ENCODE measurements at places on chromosomes 6 and 20.

- DNase-seq, result no peak
Observed at GRCh38 chr6:71153755-71154325, 134.8 kb upstream of the OGFRL1 start.

DNA sequence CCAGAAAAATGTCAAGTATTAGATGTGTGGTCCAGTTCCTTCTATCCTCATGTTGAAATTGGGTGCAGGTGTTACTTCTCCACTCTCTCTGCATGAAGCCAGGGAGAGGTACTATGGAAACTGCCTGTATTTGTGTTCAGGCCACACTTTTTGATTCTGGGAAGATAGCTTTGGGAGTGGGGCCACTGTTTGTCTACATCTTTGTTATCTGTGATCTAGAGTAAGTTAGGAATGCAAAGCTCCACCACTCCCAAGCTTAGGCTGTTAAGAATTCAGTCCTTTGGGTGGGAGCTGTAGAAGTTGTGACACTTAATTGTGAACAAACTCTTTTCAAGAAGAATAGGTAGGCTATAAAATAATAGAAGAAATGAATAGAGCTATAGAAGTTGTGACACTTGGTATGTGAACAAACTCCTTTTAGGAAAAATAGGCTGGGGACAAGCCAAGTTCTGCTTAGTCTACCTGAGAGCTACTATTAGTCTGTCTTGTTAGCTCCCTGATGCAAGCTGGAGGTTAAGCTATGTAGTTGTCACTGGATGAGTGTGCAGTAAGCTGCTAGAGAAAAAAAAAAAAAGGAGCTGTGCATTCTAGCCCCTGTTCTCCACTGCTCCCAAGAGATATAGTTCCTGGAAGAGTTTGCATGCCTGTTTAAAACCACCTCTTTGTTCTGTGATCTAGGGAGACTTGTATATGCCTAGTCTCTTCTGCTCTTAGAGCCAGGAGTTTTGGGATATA lies 7.1 kb upstream of the GFRAL start:
- no peak for DNase-seq

DNA sequence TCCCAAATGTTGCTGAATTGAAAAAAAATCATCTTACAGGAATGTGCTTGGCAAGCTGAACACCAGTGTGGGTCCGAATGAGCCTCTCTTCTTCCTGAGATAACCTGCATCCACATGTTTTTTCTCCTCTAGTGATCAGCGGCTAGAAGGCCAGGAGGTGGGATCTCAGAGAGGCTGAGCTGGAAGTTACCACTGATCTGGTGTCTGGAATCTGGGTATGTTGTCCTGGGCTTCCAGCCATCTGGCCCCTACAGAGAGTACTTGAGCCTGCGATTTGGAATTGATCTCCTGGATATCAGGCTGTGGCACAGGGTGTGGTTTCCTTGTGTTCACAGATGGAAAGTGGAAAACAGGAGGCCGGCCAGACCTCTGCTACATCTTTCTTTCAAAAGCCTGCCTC lies 35.9 kb downstream of the SULF2 start:
- DNase-seq, result no peak

- DNase-seq, result no peak
Observed at GRCh38 chr6:166687879-166688205, 60.8 kb upstream of the RPS6KA2 start.

GRCh38 chr6:118678866-118679265 lies 27.5 kb upstream of the CEP85L start:
- no peak for DNase-seq

GRCh38 chr20:44979090-44979621 lies 12.8 kb downstream of the STK4 start:
- DNase-seq, result peak; percentile 57

GRCh38 chr6:111831408-111831807 lies 41.8 kb downstream of the FYN start:
- DNase-seq, result no peak

GRCh38 chr6:67068781-67069180 lies 1361.8 kb upstream of the EYS start:
- DNase-seq, result no peak

DNA sequence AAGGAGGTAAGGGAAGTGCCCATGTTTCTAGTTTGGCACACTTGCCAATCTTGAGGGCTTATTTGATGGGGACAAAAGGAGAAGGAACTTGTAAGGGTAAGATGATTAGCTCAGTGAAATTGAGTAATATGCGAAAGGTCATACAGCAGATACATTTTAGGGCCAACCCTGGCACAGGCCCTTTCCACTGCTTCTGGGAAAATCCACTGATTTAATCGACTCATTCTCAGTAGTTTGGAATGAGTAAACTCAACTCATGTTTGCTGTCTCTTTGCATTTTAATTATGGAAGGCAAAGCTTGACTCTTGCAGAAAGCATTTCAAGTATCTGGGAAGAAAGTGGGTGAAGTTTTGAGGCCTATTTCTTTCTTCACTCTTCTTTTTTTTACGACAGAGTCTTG lies 20.0 kb downstream of the PHF20 start:
- DNase-seq, result no peak

GRCh38 chr6:165684333-165684732 lies 21.3 kb upstream of the PDE10A start:
- no peak for DNase-seq

GRCh38 chr6:83884523-83884922 lies 25.0 kb downstream of the CYB5R4 start:
- no peak for DNase-seq

GRCh38 chr6:162644153-162644552 lies 83.4 kb downstream of the PRKN start:
- DNase-seq, result no peak

DNA sequence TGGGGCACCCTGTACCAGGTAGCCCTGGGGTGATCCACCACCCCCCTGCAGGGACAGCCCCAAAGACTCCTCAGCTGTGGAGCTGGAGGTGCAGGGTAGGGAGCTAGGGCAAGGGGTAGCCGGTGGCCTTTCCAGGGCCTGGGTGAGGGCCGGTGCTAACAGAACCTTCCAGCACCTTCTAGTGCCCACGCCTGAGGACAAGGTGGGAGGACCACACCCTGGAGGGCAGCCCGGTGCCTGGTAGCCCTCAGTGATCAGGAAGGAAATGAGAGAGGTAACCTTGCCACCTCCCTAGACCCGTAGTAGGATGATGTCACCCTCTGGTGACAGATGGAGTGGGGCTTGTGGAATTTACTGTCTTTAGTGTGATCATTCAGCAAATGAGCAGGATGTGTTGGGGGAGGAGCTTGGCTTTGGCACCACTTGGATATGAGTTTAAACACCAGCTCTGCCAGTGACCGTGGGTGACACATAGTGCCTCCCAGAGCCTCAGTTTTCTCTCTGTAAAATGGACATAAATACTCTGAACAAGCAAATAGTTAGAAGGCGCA lies 187.7 kb downstream of the NFATC2 start:
- no peak for DNase-seq

DNA sequence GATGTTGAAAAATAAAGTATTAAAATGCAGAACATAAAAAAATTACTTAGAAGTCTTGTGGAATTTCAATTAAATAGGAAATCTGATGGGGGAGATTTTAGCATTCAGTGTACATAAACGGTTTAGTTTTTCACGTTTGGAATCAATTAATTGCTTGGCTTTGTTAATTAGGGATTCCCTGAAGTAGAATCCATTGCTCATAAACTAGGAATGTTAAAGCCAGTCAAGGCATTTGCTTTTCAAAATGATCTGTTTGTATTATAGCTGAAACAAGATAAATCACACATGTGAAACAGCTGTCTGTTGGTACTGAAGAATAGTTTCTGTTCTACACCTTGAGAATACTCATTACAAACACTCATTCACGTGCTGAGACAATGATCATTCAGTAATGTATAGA lies 297.9 kb downstream of the TBC1D7 start:
- DNase-seq, result no peak

DNA sequence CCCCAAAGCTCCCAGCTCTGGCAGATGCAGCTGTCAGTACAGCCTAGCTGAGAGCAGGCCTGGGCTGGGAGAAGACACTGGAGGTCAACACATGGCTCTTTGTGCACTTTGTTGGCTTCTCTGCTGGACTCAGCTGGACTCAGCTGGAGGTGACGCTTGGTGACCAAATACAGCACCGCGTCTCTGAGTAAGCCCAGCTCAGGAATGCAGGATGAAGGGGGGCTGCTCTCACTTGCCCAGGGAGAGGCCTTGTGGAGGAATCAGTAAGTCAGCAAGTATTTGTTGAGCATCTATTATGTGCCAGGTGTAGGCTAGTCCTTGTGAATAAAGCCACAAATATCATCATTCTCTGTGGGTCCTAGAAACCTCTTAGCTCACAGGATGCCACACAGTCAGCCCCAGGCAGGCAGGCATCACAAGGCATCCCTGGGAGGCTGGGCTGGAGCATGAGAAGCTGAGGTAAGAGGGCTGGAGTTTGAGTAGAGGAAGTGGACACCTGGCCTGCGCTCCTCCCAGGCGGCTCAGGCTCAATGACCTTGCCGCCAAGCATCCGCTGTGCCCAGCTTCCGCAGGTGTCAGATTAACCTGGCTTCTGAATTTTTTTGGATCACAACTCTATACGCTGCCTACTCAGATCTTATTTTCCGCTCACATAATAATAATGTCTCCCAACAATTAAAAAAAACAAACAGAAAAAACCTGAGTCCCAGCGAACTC lies 95.4 kb downstream of the TMEM170B start:
- DNase-seq, result no peak

GRCh38 chr20:50417023-50417329 lies 93.2 kb upstream of the PTPN1 start:
- DNase-seq, result no peak

DNA sequence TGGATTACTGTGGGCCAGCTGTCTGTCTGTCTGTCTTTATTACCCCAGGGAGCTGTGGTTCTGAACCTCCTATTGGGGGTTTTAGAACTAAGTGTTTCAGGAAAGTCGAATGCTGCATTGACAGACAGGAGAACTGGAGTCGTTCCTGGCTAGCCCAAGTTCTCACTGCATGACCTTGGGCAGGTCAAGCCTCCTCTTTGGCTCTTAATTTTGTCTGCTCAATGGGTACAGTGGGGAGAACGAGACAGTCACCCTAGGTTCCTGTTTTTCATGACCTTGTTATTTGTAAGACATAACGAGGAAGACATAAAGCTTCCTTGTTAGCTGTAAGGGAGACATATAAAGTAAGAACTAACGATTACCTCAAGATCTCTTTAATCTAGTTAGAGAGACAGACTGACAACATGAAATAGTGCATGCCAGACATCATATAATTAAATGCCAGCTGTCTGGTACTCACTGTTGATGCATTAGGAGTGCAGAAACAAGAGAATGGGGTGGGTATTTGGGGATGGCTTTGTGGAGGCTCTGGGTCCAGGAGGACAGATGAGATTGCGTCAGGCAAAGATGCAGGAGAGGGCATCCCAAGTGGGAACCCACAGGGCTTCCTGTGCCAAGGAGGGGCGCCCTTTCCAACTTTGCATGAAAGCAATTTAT lies 3.7 kb upstream of the CCDC167 start:
- no peak for DNase-seq

- no peak for DNase-seq
Observed at GRCh38 chr20:54188132-54188849, 14.5 kb upstream of the CYP24A1 start.

GRCh38 chr6:130620338-130620781 lies 206.8 kb upstream of the SMLR1 start:
- no peak for DNase-seq

- no peak for DNase-seq
Observed at GRCh38 chr6:56689114-56689513, 46.4 kb upstream of the DST start.

DNA sequence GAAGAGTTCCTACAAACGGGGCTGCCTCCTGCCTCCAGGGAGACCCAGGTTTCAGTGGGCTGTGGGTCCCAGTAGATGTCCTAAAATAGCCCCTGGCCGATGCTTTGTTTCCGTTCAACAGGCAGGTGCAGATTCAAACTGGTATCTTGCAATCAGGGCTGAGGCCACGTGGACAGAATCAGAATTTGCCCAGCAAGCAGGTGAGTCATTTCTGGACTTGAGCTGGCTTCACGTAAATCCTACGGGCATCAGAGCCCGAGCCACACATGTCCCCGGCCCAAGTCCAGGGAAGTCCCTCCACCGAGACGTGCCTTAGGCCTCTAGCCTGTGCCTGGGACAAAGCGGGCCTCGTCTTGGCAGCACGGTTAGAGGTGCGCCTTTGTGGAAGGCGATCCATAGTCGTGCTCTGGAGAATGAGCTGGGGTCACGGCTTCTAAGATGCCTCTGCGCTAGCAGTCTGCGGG lies 101.6 kb upstream of the FRMD1 start:
- no peak for DNase-seq

DNA sequence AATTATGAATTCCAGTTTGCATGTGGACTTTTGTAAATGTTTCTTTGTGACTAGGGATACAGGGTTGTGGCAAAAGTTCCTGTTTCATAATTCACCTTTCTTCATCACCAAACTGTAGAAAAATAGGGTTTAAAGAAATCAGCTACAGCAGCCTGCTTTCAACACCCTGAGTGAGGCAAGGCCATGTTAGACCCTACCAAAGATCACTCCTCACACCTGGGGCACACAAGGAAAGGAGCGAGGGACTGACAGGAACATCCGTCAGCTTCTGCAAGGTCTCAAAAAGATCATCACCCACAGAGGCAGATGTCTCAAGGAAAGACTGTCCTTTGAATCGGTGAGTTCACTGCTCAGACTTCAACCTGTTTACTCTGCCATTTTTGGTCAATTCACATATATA lies 10.5 kb upstream of the STX11 start:
- DNase-seq, result no peak

GRCh38 chr20:58065508-58066361 lies 162.7 kb downstream of the ANKRD60 start:
- no peak for DNase-seq

DNA sequence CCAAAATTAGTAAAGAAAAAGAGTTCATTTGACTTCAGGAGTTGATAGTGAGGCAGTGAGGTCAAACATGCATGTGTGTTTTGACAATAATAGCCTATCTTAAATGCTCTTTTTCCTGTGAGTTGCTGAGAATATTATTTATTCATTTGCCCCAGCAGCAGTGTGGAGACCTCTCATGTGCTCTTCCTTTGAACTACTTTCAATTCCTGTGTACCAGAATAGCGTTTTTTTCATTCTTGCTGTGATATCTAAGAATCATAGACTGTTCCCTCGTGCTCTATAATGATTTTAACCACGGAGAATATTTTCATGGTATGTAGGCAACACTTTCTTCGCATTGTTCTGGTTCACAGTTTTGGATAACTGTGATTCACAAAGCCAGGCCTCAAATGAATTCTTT lies 5.2 kb downstream of the CDYL start:
- DNase-seq, result no peak

DNA sequence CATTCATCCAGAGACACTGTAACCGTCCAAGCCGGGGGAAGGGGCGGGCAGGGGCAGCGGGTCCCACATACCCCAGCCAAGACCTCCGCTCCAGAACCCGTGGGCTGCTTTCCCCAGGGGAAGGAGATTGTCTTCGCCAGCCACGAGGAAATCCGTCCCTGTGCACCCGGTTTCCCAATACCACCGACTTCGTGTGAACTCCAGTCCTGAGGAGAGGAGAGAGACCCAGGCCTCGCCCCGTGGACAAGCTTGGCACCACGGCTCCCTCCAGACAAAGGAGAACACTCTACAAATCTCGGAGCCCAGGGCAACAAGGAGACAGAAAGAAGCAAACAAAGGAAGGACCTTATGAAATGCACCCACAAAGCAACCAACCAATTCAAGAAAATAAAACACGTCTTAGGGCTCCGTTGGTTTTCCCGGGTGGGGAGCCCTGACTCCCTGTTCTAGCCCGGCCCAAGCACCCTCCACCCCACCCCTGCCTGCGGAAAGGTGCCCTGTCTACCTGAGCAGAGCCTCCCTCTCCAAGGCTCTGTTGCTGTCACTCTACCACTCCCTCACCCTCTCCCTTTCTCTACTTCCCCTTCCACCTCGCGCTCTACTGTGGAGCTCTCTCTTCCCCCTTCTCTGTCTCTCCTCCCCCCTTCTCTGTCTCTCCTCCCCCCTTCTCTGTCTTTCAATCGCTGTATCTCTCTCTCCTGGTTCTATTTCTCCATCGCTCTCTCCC lies 1382.8 kb upstream of the DEFB115 start:
- DNase-seq, result no peak

All from activated T-cell treated with anti-CD3 and anti-CD28 coated beads for 24 hours (primary cell).